ENCODE measurements at places on chromosomes 2 and 18.

- no peak overlapping the region for H3K4me3 ChIP-seq
- H3K4me1 ChIP-seq, result peaks cover 6% of the 10 kb centered on the region
- peaks cover 94% of the 10 kb centered on the region for H3K36me3 ChIP-seq
These were observed 21.9 kb downstream of the ARPC2 start for GRCh38 chr2:218238887-218239286.

- no peak overlapping the region for H3K4me3 ChIP-seq
These were observed 67.1 kb downstream of the DIS3L2 start for GRCh38 chr2:232028631-232029030.

DNA sequence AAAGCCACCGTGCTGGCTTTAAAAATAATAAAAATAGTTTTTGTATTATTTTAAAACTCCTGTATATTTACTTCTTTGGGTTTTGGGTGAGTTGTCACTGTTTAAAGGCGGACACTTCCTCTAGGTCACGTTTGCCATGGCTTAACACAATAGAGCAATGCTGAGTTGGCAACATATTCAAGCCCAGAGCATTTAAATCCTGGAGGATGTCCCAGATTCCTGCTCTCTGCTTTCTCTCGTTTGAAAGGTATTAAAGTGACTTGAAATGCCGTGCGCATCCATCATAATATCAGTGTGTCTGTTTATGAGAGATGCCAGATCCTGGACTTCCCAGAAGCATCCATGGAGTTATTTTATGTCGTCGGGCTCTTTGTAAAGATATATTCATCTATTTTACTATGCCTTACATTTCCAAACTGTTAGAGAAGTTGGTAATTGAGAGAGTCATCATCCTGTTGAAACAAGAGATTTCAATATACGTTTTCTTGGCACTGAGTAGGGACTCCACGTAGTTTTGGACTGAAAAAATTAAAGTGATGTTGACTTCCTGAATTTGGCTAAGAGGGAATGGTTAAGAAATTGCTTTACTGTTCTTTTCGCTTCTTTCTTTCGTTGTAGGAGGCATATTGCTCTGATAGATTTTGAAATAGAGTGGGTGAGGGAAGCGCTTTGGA lies 150.6 kb downstream of the ZNF236 start:
- H3K36me3 ChIP-seq, result peaks cover 12% of the 10 kb centered on the region
- peaks cover 5% of the 10 kb centered on the region for H3K4me1 ChIP-seq
- H3K4me3 ChIP-seq, result no peak overlapping the region
- no peak overlapping the region for H3K27ac ChIP-seq

- H3K27ac ChIP-seq, result no peak overlapping the region
- no peak overlapping the region for H3K4me3 ChIP-seq
- no peaks in the 10 kb centered on the region for H3K4me1 ChIP-seq
- H3K27me3 ChIP-seq, result no peaks in the 10 kb centered on the region
- peaks cover 69% of the 10 kb centered on the region for H3K36me3 ChIP-seq
These were observed 16.7 kb downstream of the DDX1 start for GRCh38 chr2:15608392-15608761.

GRCh38 chr2:150464270-150464669 lies 23.2 kb downstream of the RND3 start:
- H3K4me3 ChIP-seq, result no peak overlapping the region
- H3K27ac ChIP-seq, result no peak overlapping the region
- DNase-seq, result no peak
- no peaks in the 10 kb centered on the region for H3K4me1 ChIP-seq
- H3K36me3 ChIP-seq, result no peaks in the 10 kb centered on the region

DNA sequence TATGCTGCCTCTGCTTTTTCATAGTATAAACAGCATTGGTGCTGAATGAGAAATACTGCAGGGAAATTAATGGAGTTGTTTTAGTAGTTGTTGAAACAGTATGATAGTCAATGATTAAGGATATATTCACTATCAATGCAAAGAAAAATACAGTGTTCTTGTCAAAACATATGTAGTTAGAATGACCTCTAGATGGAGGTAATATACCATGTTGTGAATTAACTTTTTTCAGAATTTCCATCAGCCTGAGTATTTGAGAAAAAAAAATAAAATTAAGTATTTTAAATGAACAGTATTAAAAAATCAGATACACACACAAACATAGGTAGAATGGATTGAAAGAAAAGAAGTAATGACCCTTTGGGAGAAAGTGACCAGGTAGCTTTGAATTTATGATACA lies 59.5 kb downstream of the RMDN2 start:
- H3K36me3 ChIP-seq, result no peaks in the 10 kb centered on the region
- H3K4me3 ChIP-seq, result no peak overlapping the region
- no peaks in the 10 kb centered on the region for H3K27me3 ChIP-seq
- no peak overlapping the region for H3K27ac ChIP-seq

All from T-cell (primary cell).